ENCODE measurements at places on chromosomes 11 and 22.

- no peak for DNase-seq
These were observed 377.3 kb downstream of the TBC1D22A start for GRCh38 chr22:47139790-47140119.

GRCh38 chr22:50544078-50544745, 1.5 kb upstream of the KLHDC7B start:
- DNase-seq = peak; percentile 80

GRCh38 chr11:73429121-73429750, 53.0 kb downstream of the RELT start:
- DNase-seq = peak; percentile 23

- no peak for DNase-seq
These were observed 18.4 kb downstream of the PARVG start for GRCh38 chr22:44199164-44199563.

All from ELR (cell line).